ENCODE measurements at places on chromosomes 5 and 9. TPM values are rescaled to one million over a fixed set of nuclear protein-coding genes. Genes with fewer than 3 reads are reported as not detected.

FLT4 gene
- 0.15 TPM for total RNA-seq

OR1J2 gene
- total RNA-seq, result not detected

NME5 gene
- total RNA-seq, result 2.6 TPM

OR1J4 gene
- total RNA-seq, result 0.17 TPM

TMED7 gene
- total RNA-seq, result 143 TPM

DIMT1 gene
- total RNA-seq, result 26.3 TPM

PIP5KL1 gene
- total RNA-seq, result 3.3 TPM

BTNL3 gene
- not detected for total RNA-seq

CMBL gene
- total RNA-seq, result 12.8 TPM

LURAP1L gene
- total RNA-seq, result 63.7 TPM

ANKRD34B gene
- total RNA-seq, result not detected

PHYHD1 gene
- 18.7 TPM for total RNA-seq

ITK gene
- not detected for total RNA-seq
